Fibroblast of upper back skin (primary cell): ENCODE measurements at places on chromosomes 1 and 21.

DNA sequence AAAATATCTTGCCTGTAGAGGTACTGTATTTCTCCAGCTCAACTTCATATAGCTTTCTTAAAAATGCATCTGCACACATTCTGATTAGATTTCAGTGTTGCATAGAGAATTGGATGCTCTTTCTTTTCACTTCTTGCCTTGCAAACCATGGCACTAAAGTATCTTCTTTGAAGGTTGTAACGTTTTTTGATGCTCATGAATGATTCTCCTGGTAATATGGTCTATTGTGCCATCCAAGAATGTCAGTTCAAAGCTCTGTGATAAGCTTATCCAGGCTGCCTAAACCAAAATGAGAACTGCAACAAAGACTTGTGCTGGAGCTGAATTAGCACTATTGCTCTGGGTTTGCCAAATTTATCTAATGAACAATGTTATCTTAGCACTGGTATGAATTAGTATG is 1.9 kb downstream of the SGIP1 start:
- DNase-seq: no peak

DNA sequence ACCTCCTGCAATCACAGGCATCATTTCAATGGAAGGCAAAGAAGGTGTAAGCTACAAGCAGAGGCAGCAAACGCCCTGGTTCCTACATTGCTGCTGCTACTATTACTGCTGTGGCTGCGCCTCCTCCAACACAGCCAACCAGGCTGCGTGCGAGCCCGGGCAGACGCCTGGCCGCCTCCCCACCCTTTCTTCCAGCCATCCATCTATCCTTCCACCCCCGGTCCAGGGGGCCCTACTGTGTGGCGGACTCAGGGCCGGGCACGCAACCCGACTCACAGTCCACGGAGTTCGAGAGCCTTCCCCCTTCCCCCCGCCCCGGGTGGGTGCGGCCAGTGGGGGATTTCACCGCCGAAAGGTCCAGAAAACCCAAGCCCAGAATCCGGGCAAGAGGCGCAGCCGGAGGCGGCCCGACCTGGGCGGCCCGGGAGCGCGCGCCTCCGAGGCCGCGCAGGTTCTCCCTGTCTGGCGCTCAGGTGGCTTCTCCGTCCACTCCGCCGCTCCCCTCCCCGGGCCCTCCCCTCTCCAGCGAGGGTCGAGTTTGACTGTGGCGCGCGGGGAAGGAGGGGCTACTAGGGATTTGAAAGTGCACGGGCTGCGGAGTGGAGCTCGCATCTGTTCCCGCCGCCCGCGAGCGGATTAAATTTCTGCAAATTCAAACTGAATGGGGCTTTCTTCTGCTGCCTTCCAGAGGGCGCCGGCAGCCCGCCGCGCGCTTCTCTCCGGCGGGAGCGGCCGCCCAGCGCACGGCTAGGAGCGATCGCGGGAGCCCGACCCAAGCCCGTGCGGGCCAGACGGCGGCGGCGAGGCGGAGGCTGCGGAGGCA is at the start of gene HUNK:
Gene HUNK, plus strand, starts transcription at position 569 of the 823 bp plus-strand sequence. CDS start 655 bp downstream, outside the sequence.
- peak; percentile 44 for DNase-seq

- DNase-seq: no peak
Observed at GRCh38 chr1:214228976-214229375, 52.0 kb upstream of the SMYD2 start.

DNA sequence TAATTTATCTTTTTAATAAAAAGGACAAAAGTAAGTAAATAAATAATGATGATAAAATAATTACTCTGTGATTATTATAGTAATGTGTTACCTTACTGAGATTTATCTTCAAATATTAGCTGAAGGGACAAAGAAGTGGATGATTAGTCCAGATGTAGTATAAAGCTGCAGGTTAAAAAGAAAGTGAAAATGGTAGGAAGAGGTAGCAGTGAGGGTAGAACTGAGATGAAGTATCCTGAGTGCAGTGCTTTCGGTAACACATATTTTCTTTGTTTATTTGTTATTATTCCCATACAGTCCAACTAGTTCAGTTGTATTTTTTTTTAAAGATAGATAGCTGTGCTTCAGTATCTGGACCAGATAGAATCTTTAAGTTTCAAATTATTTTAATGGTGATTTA is 1203.5 kb downstream of the NCAM2 start:
- DNase-seq: no peak

GRCh38 chr1:104348277-104348676 is 598.6 kb downstream of the AMY1C start:
- no peak for DNase-seq

GRCh38 chr1:183879494-183879893 is 74.6 kb downstream of the RGL1 start:
- no peak for DNase-seq

GRCh38 chr1:170853302-170853701 is 82.0 kb upstream of the MROH9 start:
- DNase-seq: no peak

GRCh38 chr1:40786171-40786994 is 2.8 kb downstream of the KCNQ4 start:
- DNase-seq: no peak

GRCh38 chr1:74513411-74514300 is 1.2 kb upstream of the LRRC53 start:
- DNase-seq: peak; percentile 70

- peak; percentile 25 for DNase-seq
Observed at GRCh38 chr1:220271706-220272046, 577 bp downstream of the RAB3GAP2 start.

DNA sequence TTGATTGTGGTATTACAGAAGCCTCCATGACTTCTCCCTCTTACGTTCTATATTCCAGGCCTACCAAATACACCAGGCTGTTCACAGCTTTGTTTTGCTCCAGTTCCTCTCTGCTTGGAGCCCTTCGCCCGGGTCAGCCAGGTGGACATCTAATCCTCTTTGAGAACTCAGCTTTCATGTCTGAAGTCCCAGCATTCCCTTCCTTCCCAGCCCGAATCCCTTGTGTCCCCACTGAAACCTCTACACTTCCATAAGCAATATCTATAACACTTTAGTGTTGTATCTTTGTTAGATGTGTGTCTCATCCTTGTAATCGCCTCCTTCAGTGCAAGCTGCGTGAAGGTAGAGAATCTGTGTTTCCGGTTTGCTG is 1.9 kb downstream of the RNF11 start:
- DNase-seq: no peak

GRCh38 chr1:208167261-208167869 is 76.8 kb downstream of the PLXNA2 start:
- no peak for DNase-seq

GRCh38 chr1:147600119-147601111 is 59.1 kb downstream of the BCL9 start:
- peak; percentile 25 for DNase-seq

GRCh38 chr1:234887016-234887900 is 241.4 kb downstream of the TOMM20 start:
- peak; percentile 53 for DNase-seq

GRCh38 chr1:184851822-184852746 is 97.4 kb upstream of the EDEM3 start:
- no peak for DNase-seq

DNA sequence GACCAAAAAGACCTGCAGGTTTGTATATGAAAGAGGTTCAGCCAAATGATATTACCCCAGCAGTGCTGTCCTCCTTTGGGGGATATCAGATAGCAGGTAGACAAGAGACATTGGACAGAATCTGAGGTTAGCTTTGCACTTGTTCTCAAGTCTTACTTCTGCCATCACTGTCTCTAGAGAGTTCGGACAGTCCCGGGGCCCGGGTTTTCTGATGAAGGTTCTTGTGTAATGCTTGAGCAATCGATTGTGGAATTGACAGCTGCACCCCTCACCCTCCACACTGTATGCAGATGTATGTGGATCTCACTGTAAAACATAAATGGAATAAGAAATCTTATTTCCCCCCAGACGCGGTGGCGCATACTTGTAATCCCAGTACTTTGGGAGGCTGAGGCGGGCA is 56.2 kb upstream of the MORC3 start:
- no peak for DNase-seq

DNA sequence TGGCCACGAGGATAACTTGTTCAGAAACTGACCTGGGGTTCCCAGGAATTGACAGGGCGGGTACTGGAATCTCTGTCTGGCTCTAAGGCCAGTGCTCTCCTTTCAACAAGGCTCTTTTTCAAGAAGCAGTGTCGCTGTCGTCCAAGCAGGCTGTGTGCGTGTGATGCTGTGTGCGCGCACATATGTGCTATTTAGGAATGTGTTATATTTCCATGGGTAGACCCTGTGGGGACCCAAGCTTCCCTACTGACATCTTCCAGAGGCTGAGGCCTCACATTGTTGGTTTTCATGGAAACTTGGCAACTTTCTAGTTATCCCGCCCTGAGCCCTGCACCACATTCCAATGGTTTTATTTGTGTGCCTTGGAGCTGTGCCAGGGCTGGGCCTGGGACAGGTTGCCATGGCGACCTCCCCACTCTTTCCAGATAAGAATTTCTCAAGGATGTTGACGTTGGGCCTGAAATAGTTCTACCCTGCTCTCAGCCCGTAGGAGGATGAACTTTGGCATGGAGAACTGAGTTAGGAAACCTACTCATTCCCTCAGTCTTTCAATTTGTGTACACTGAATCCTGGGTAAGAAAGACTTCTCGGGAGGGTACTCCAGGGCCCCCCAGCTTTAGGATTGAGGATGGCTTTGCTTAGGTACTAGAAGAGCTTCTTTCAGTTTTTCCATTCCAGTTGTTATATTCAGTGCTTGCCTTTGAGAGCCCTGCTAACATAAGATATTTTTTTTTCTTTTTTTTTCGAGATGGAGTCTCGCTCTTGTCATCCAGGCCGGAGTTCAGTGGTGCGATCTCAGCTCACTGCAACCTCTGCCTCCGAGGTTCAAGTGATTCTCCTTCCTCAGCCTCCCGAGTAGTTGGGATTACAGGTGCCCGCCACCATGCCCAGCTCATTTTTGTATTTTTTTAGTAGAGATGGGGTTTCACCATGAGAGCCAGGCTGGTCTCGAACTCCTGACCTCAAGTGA is 38.8 kb upstream of the SRSF10 start:
- DNase-seq: peak; percentile 99

GRCh38 chr1:152189657-152190442 is 30.8 kb upstream of the RPTN start:
- DNase-seq: peak; percentile 55

DNA sequence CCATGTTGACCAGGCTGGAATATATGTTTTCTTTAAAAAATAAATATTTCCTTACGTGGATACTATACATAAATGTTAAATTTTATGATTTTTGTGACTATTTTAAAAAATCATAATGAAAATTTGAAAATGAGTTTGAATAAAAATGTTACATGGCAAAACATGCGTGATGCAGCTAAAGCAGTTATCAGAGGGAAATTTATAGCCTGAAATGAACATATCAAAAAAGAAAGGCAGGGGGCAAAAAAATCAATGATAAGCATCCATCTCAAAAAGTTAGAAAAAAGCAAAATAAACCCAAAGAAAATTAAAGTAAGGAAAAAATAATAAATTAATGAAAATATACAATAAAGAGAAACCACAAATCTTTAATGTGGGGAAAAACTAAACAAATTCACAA is 8.6 kb downstream of the CCSAP start:
- DNase-seq: no peak

- peak; percentile 62 for DNase-seq
Observed at GRCh38 chr1:54996359-54996868, 2.3 kb upstream of the BSND start.

DNA sequence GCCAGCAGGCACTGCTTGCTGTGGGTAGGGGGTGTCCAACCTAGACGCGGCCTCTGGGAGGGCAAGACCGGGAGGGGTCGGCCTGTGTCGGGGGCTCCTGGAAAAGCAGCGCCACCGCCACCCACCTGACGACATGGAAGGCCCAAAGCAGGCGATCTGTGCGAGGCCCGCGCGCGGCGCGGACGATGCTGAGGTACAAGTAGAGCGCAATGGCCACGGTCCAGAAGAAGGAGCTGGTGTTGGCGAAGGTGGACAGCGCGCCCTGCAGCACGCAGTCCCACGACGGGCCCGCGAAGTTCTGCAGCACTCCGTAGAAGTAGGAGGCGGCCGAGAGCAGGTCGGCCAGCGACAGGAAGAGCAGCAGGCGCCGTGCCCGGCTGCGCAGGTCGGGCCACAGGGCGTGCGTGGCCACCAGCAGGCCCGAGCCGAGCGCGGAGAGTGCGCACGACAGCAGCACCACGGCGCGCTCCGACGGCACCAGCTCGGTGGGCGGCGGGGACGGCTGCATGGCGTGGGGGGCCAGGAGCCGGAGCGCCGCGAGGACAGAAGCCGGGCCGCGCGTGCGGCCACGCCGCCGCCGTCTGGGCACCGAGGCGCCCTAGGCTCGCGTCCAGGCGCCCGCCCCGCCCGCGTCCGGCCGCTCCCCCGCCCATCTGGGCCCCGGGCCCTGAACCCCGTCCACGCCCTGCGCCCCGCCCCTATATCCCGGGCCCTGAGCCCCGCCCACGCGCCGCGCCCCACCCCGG is at the start of gene GPR157:
Gene GPR157, minus strand, starts transcription at position 583 of the 746 bp plus-strand sequence. Its CDS starts 75 bp downstream, at position 508.
- peak; percentile 69 for DNase-seq
